ENCODE measurements at places on chromosomes 11 and 22.

- no peak for DNase-seq
Measured at GRCh38 chr11:122077459-122077858, 38.6 kb downstream of the BLID start.

- peak; percentile 46 for DNase-seq
Measured at GRCh38 chr22:26673486-26673885, 16.1 kb downstream of the MIAT start.

DNA sequence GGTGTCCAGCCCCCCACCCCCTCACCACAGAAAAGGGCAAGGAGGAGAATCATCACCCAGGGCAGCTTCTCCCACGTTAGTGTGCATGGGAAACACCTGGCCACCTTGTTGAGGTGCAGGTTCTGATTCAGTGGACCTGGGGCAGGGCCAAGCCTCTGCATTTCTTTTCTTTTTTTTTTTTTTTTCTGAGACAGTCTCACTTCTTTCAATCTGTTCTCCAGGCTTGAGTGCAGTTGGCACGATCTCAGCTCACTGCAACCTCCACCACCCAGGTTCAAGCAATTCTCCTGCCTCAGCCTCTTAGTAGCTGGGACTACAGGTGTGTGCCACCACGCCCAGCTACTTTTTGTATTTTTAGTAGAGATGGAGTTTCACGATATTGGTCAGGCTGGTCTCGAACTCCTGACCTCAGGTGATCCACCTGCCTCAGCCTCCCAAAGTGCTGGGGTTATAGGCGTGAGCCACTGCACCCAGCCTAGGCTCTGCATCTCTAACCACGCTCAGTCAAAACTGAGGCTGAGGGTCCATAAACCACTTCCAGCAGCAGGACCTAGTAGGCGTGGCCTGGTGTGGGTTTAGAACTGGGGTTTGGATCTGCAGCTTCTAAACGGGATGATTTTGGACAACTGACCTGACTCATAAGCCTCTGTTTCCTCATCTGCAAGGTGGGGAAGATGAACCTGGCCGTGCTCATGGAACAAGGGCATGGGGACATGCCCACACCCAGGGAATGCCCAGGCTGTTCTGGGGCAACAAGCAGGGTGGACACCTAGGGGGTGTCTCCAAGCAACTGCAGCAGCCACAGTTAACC lies 734 bp downstream of the ZP1 start:
- no peak for DNase-seq

GRCh38 chr11:58639669-58640068 lies 17.2 kb downstream of the CNTF start:
- DNase-seq = no peak

DNA sequence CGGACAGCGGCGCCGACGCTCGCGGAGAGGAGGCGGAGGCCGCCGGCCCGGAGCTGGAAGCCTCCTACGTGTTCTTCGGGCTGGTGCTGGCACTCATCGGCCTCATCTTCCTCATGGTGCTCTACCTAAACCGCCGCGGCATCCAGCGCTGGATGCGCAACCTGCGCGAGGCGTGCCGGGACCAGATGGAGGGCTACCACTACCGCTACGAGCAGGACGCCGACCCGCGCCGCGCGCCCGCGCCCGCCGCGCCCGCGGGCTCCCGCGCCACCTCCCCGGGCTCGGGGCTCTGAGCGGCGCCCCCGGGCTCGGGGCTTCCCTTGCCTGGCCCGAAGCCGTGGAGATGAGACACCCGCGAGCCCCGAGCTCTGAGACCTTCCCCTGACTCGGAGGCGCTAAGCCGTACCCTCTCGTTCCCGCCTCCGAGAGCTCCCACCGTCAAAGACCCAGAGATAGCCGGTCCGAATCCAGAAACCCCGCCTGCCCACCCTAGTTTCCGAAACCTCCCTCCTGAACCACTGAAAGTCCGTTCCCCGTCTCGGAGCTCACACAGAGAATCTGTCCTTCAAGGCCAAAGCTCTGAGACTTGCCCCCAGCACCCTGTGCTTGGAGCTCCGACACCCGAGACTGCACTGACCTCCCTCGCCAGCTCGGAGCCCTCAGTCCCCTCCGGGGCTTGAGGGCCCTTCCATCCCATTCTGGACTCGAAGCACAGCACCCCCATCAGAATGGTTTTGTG lies 1.5 kb downstream of the TPBGL start:
- no peak for DNase-seq

- peak; percentile 75 for DNase-seq
Measured at GRCh38 chr11:132844956-132845696, 687.2 kb downstream of the OPCML start.

DNA sequence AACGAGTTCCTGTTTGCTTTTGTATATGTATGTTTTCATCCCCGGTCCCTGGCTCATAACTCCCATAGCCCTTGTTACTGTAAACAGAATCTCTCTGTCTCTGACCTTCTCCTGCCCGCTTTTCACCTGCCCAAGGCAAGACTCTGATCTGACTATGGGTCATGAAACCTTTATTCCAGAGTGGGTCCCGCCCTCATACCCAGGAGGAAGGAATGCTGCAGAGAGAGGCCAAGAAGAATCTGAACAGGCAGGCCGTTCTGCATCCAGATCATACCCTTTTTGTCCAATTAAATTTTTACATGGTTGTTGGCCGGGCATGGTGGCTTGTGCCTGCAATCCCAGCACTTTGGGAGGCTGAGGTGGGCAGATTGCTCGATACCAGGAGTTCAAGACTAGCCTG lies 39.6 kb downstream of the GRIK4 start:
- no peak for DNase-seq

- no peak for DNase-seq
Measured at GRCh38 chr11:20583201-20583600, 16.2 kb upstream of the SLC6A5 start.

DNA sequence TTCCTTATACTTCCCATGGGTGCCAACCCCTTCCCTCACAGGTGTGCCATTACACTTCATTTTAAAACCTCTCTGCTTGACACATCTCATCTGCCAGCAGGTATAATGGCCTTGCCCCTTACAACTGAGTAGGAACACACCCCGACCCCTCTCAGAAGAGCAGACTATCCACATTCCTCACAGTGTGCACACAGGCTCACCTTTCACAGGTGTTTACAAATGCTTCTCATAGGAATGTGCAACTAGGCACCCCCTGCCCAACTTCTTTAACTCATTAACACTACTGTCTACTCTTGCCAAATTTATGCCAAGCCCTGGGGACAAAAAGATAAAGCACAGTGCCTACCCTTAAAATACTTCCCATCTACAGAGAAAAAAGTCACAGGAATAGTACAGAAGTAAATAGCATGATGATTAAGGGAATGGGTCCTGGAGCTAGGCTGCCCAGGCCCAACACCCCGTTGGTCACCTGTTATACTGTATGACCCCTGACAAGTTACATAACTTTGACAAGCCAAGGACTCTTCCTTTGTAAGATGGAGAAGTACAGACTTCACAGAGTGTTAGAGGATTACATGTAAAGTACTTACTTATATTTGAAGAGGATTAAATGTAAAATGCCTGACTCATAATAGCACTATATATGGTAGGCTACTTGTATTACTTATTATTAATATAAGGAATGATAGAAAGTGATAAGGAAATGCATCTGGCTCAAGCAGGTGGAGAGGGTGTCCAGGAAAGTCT lies 15.2 kb downstream of the TRIM3 start:
- no peak for DNase-seq

- DNase-seq = peak; percentile 17
Measured at GRCh38 chr11:102389253-102389652, 42.2 kb downstream of the BIRC2 start.

- DNase-seq = no peak
Measured at GRCh38 chr11:68939583-68940555, 36.2 kb downstream of the IGHMBP2 start.

GRCh38 chr22:37607935-37608476 lies 628 bp upstream of the GGA1 start:
- DNase-seq = no peak

DNA sequence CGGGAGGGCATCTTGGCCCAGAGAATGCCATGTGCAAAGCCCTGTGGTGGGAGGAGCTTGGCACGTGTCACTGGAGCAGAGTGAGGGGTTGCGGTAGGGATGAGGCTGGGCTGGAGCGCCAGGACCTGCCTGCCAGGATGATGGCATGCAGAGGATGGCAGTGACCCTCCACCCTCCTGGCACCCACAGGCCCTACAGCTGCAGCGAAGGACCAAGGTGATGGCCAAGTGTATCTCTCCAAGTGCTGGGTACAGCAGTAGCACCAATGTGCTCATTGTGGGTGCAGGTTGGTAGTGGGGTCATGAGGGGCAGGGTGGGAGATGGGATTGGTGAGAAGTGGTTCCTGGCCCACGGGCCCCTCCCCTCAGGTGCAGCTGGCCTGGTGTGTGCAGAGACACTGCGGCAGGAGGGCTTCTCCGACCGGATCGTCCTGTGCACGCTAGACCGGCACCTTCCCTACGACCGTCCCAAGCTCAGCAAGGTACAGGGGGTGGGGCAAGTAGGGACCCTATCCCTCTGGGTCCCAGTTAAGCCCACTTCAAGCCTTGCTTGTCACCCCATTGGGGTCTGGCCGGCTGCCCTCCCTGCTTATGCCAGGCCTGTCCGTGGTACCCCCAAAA lies 7.4 kb downstream of the AIFM3 start:
- DNase-seq = no peak

- DNase-seq = no peak
Measured at GRCh38 chr11:18526130-18526520, 617 bp downstream of the TSG101 start.

GRCh38 chr11:106156290-106156937 lies 79.0 kb downstream of the AASDHPPT start:
- DNase-seq = peak; percentile 85

- no peak for DNase-seq
Measured at GRCh38 chr11:3860375-3860774, 4.9 kb downstream of the STIM1 start.

DNA sequence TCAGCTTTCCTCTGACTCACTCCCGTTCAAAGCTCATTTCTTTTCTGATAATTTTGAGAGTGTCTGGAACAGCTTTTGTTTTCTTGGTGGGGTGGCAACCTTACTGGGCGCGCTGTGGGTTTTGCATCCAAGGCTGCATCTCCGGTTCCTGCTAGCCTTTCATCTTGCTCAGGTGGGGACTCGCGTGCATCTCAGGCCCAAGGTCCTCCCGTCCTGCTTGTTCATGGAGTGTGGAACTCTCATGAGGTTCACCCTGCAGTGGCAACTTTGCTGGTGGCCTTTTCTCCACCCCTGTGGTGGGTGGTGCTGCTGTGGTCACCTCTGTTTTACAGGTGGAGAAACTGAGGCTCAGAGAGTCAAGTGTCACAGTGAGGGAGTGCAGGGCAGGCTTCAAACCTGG lies 25.6 kb downstream of the MCM5 start:
- no peak for DNase-seq

DNA sequence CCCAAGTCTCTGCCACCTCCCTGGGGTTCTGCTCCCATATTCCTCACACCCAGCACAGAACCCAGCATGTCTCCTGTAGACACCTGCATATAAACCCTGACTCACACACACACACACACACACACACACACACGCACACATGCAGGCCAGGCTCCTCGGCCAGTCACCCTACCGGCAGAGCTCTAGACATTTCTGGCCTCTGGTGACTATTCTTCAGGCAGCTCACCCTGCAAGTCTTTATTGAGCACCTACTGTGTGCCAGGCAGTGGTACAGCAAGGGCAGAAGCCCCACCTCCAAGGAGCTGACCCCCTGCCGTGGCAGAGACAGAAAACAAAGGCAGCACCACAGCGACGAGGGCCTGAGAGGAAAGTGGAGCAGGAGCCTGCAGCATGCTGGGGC lies 50.3 kb downstream of the CDKN1C start:
- no peak for DNase-seq

DNA sequence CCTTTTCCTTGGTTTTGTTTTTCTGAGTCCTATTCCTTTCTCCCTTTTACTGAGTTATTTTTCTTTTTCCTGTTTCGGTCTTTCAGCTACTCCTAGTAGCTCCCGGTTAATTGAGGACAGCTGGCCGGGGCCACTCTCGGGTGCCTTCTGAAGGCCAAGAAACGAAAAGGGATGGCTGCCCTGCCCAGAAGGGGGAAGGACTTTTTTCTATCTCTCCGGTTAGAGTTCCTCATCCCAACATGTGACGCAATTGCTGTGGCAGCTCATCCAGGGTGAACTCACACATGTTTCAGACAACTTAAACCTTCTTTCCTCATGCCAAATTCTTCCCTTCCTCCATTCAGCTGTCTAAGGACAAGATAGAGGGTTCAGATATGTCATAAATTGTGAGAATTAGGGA lies 83.6 kb downstream of the PIWIL4 start:
- DNase-seq = peak; percentile 86

DNA sequence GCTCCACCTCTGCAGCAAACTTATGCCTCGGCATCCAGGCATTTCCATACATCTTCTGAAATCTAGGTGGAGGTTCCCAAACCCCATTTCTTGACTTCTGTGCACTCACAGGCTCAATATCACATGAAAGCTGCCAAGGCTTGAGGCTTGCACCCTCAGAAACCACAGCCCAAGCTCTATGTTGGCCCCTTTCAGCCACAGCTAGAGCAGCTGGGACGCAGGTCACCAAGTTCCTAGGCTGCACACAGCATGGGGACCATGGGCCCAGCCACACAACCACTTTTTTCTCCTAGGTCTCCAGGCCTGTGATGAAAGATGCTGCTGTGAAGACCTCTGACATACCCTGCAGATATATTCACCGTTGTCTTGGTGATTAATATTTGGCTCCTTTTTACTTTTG lies 24.7 kb upstream of the MTMR2 start:
- DNase-seq = no peak

GRCh38 chr22:32909581-32910428 lies 108.3 kb downstream of the TIMP3 start:
- DNase-seq = no peak

Data from iris pigment epithelial cell (primary cell).